Suppressor macrophage treated with lipopolysaccharide for 4 hours (primary cell): ENCODE measurements at places on chromosomes 7 and 10.
A peak's percentile ranks its signal among the peaks of the same experiment; 100 is the strongest.

DNA sequence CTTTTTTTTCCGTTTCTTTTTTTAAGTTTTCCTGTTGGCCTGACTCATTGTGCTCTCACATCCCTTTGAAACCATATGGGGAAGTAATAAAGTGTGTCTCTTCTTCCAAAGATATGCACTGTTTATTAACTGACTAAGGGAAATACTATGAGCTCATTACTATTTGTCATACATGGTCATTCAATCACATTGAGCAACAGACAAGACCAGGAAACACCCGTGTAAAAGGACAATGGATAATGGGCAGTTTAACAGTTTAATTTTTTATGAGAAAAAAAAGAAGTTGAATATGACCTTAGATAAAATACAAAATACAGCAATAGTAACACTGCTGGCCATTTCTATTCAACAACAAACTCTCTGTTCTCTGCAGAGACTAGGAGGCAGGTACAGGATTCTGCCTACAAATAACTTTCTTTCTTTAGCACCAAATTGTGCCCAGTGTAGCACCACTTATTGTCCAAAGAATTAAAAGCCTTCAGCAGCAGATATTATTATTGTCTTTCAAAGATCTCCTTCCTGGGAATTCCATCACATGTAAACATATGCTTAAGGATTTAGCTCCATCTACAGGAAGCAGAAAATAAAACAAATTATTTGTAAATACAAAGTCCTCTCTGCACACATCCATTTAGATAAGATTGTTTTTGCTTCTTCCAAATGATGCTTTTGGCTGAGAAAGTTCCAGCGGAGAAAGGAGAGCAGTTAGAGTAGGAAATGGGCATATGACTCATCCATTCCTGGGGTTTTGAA lies 55.0 kb upstream of the AKR1E2 start:
- peak; percentile 86 for DNase-seq

GRCh38 chr10:32459051-32459698 lies 13.2 kb downstream of the CCDC7 start:
- DNase-seq = no peak

DNA sequence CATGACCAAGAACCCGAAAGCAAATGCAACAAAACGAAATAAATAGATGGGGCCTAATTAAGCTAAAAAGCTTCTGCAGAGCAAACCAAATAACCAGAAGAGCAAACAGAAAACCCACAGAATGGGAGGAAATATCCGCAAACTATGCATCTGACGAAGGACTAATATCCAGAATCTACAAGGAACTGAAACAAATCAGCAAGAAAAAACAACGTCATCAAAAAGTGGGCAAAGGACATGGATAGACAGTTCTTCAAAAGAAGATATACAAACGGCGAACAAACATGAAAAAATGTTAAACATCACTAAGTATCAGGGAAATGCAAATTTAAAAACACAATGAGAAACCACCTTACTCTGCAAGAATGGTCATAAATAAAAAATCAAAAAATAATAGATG lies 35.3 kb upstream of the CACUL1 start:
- DNase-seq = peak; percentile 51

DNA sequence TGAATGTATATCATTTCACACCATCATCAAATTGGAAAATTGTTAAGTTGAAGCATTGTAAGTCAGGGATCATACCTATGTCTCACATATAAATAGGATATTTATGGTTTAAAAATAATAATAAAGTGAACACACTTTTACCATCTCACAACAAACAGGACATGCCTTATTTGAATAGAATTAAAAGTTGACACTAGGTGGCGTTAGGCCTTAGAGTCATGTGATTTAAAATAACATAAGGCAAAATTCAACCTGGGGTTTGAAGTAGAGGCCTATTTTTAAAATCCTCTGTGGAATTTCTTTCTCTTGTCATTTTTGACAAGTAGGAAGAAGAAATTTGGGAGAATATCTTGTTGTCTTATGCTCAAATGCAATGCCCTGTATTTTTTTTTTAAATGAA lies 184.7 kb upstream of the PCDH15 start:
- peak; percentile 31 for DNase-seq

GRCh38 chr7:104240401-104240800 lies 32.6 kb upstream of the ORC5 start:
- no peak for DNase-seq

- DNase-seq = no peak
These were observed 5.3 kb downstream of the PPP1R3C start for GRCh38 chr10:91627344-91628102.

GRCh38 chr7:23405240-23405618 lies 65.1 kb downstream of the IGF2BP3 start:
- DNase-seq = no peak

DNA sequence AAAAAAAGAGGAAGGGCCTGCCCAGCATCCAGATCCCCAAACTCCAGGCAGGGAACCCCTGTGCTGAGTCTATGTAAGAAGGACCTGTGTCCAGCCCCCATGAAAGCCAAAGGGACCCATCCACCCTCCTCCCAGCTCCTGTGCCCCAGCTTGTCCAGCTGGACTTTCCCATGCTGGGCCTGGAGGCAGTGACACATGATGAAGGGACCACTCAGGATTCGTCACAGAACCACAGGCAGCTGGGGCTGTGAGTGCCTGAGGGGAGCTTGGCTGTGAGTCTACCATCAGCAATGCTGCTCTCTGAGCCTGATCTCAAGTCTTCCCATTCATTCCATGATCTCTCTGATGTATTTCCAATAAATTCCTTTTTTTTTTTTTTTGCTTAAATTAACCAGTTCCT lies 36.2 kb upstream of the MNX1 start:
- DNase-seq = no peak

DNA sequence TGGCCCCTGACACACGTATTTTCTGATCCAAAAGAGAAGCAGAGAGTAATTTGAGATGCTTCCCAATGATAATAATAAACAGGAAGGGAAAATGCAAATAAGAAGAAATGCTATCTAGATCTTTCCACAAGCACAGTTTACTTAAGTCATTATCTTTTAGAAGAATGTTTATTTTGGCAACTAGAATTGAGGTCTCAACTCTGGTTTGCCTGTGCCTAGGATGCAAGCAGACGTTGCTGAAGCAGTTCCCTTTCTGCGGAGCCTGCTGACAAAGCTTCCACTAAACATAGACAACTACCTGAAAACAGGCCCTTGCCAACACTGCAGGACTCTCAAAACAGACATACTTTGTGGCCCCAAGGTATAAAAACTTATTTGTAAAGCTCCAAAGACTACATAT lies 315.8 kb upstream of the POM121L12 start:
- no peak for DNase-seq

- DNase-seq = no peak
These were observed 212.2 kb downstream of the ANKRD7 start for GRCh38 chr7:118436663-118437062.

- no peak for DNase-seq
These were observed 350 bp upstream of the ZNF37A start for GRCh38 chr10:38093816-38094157.

DNA sequence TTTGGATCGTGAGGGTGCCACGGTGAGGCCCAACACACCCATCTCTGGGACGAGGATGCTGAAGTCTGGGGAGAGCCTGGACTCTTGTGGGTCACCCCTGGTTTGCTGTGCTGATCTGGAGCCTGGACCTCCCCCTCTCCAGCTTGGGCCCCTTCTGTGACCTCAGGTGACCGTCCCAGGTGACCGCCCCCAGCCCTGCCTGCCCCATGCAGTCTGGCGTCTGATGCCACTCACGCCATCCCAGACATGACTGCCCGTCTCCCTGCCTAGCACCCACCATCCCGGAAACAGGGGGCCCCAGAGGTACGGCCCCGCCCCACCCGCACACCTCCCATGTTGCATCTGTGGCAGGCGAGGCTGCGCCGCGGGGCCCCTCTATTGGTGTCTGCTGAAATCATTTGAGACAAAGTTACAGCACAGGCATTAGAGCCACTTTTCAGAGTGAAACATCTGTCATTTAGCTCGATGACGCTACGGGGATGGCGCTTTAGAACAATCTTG lies 21.1 kb downstream of the UNCX start:
- no peak for DNase-seq

GRCh38 chr7:4682621-4683042 lies 537 bp downstream of the FOXK1 start:
- DNase-seq = peak; percentile 53

DNA sequence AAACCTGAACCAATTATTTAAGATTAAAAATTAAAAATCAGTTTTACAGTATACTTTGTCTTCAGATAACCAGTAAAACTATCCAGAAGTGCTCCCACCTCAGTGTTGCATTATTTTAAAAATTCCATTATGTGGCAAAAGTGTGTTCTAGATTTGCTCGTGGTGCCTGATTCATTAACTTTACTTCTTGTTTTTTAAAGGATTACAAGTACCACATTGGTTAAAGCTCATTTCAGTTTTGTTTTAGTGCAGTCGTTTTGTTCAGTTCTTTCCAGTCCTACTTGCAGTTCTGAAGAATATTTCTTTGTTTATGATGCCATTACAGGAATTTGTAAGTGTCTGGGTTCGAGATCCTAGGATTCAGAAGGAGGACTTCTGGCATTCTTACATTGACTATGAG lies 69.0 kb downstream of the SNX10 start:
- DNase-seq = peak; percentile 95

GRCh38 chr7:30157204-30157603 lies 22.4 kb downstream of the MTURN start:
- DNase-seq = no peak

GRCh38 chr7:101226721-101227120 lies 8.8 kb downstream of the ZNHIT1 start:
- no peak for DNase-seq

DNA sequence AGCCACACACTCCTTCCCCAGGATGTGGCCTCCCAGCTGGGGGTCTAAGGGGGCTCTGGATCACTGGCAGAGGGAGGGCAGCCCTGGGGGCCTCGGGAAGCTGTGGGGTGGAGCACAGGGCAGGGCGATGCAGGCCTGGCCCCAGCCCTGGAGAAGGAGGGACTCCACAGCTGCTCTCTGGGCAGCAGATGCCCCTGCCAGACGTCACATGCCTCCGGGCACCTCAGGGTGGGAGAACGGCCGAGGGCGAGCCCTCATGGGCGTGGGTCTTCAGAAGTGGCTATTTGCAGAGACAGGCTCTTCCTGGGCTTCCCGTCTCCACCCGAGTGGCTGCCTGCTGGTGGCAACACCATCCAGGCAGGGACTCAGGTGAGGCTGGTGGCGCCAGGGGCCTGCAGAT lies 16.0 kb upstream of the ADGRA1 start:
- no peak for DNase-seq

- no peak for DNase-seq
These were observed 11.2 kb downstream of the SLC13A4 start for GRCh38 chr7:135716677-135717238.

GRCh38 chr7:37333075-37333474 lies 115.6 kb downstream of the ELMO1 start:
- no peak for DNase-seq

- no peak for DNase-seq
These were observed 60.4 kb downstream of the MEOX2 start for GRCh38 chr7:15626041-15626440.

- DNase-seq = peak; percentile 11
These were observed 7.2 kb downstream of the C10orf90 start for GRCh38 chr10:126663328-126663727.

GRCh38 chr10:100895346-100895745 lies 17.4 kb upstream of the SLF2 start:
- DNase-seq = no peak

DNA sequence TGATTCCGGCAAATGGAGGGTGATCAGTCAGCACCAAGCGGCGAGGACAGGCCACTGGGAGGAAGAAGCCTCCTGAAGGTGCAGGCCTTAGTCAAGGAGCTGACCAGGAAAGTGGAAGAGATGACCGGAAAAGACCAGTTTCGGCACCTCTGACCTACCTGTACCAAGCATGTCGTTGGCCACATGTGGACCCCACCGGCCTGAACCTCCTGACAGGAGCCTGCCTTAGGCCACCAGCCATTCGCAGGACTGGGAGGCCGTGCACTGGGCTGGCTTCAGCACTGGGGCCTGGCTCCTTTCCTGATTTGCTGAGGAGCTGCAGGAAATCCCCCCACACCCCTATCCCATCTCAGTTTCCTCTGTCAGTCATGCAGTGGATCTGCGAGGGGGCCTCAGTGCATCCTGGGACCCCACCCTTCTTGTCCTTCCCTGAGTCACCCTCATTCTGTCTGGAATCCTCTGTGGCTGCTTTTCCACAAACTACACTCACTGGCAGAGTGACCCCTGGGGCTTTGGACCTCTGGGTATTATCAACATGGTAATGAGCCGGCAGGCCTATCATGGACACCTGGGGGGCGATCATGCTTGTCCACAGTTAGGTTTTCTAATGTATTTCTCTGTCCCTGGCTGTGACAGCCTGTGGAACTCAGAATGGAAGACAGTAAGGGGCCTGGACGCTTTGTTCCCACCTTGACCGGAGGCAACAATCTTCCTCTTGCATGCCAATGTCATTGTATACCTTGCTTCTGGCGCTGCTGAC lies 33.0 kb downstream of the RAMP3 start:
- DNase-seq = no peak

- no peak for DNase-seq
These were observed 235.5 kb downstream of the GLRX3 start for GRCh38 chr10:130371666-130372065.

- no peak for DNase-seq
These were observed 624.8 kb downstream of the GRID1 start for GRCh38 chr10:85741626-85742300.

DNA sequence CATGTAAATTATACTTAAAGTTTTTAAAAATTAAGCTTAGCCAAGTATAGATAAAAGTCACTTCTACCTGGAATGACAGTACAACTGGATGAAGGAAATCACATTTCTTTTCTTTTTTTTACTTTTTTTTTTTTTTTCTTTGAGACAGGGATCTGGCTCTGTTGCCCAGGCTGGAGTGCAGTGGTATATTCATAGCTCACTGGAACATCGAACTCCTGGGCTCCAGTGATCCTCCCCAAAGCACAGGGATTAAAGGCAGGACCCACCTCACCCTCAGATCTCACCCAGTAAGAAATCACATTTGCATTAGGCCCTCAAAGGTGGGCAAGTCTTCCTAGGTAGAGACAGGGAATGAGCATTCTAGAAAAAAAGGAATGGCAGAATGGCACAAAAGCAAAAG lies 69.5 kb upstream of the C1GALT1 start:
- DNase-seq = no peak

- DNase-seq = no peak
These were observed 102.2 kb downstream of the ZMIZ1 start for GRCh38 chr10:79170993-79171392.

- DNase-seq = no peak
These were observed 315.2 kb upstream of the GLI3 start for GRCh38 chr7:42552227-42552626.

DNA sequence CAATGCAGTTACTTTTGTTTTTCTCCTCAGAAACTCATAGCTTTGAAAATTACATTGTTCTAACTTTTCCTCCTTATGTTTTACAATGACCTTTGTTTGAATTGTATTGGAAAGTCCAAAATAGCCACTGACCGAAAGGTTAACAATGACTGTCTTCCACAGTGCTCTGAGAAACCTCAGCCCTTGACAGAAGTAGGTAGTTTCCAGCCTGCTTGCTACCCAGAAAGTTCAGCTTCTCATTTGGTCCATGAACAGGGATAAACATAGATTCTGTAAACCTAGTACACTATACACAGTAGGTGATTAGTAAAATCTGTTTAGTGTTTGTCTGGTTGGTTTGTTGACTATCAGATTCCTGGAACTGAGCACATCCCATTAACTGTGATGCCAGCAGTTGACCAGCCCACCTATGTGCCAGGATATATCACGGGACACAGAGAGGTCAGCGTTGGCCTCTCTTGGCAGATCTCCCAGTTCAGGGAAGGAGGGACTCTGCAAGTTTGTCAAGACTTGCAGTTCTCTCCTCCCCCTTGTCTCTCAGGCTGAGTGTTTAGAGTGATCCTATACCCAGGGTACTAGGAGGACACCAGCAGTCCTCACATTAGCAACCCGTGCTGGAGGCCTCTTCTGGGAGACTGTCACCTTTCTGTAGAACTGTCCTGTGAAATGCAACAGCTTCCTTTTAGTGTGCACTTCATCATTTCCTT lies 297.6 kb downstream of the ARHGAP12 start:
- DNase-seq = peak; percentile 46
